ENCODE measurements at places on chromosomes 12 and 14.

GRCh38 chr12:116257215-116257614 lies 20.3 kb downstream of the MED13L start:
- no peak for DNase-seq

DNA sequence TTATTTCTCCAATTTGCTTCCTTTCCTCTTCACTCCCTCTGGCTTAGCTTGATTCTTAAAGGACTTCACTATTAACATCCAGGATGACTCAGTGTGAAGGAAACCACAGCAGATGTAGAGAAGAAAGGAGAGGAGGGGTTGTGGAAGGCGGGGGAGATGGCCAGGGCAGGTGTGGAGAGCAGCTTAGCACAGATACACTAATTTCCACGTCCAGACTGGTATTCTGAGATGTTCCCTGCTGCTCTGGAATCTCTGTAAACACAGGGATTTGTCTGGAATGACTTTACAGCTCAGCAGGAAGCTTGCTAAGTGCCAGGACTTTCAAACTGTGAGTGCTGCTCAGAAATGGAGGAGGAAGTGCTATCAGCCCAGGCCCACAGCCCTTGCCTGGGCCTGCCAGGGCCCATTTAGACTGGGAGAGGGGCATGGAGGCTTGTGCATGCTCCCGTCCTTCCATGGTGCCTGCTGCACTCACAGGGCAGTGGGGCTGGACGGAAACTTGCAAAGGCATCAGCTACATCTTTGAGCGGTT lies 202.5 kb upstream of the DDHD1 start:
- DNase-seq, result no peak

DNA sequence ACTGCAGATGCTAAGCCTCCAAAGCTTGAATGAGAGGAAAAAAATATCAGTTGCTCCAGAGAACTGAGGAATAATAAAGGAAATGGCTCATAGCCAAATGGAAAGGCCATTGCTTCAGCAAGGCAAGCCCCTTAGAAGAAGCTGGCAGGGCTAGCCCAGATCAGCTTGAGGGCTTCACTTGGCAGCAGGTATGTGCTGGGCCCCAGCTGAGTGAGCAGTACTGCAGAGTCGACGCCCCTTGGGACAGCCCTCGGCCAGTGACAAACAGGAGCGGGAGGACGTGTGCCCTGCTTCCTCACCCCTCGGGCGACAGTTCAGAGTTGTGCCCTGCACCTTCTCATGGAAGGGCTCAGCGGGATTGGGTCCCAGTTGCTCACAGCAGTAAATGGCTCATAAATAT lies 1031.2 kb upstream of the TMEM132C start:
- no peak for DNase-seq

GRCh38 chr12:6112004-6112403 lies 12.5 kb downstream of the VWF start:
- DNase-seq, result no peak

DNA sequence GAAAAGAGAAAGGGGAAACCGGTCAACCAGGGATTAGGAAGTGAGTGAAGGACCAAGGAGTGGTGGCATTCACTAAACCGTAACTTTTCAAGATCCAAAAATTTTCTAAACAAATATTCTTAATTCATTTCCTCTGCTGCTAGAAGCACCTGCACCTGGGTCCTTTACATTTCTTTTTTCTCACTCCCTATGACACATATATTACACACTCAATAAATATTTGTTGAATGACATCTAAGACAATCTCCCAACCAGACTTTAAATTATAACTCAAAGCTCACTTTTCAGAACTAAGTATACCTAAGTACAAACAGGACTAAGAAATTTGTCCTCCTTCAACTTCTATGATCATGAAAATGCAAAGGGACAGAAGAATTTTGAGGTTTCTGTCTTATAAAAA lies 11.1 kb downstream of the TTC5 start:
- DNase-seq, result no peak

DNA sequence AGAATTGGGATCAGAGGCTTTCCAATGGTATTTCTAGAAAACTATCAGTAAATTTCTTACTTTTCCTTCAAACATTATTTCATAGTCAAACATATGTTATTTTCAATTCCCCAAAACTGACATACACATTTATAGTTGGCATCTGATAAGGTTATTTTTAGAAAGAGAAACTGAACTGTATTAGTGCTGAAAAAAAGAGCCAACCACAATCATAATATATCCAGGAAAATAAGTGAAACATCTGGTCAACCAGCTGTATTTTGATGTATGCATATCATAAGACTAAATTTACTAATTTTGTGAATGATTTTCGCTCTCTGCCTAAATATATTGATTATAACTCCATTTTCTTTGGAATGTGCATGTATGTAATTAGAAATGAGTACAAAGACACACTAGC lies 554.2 kb downstream of the FLRT2 start:
- DNase-seq, result no peak

GRCh38 chr14:69696204-69696527 lies 70.8 kb upstream of the SRSF5 start:
- DNase-seq, result no peak

GRCh38 chr12:51911788-51912711 lies 4.7 kb downstream of the ACVRL1 start:
- DNase-seq, result no peak

GRCh38 chr12:114671066-114671442 lies 12.9 kb downstream of the TBX3 start:
- DNase-seq, result no peak

- no peak for DNase-seq
Measured at GRCh38 chr14:80587096-80587724, 354.3 kb downstream of the CEP128 start.

GRCh38 chr14:40398981-40399380 lies 966.7 kb upstream of the FBXO33 start:
- no peak for DNase-seq

- DNase-seq, result no peak
Measured at GRCh38 chr12:51306507-51306906, 17.5 kb downstream of the BIN2 start.

GRCh38 chr12:116474331-116474730 lies 84.8 kb upstream of the MAP1LC3B2 start:
- DNase-seq, result no peak

DNA sequence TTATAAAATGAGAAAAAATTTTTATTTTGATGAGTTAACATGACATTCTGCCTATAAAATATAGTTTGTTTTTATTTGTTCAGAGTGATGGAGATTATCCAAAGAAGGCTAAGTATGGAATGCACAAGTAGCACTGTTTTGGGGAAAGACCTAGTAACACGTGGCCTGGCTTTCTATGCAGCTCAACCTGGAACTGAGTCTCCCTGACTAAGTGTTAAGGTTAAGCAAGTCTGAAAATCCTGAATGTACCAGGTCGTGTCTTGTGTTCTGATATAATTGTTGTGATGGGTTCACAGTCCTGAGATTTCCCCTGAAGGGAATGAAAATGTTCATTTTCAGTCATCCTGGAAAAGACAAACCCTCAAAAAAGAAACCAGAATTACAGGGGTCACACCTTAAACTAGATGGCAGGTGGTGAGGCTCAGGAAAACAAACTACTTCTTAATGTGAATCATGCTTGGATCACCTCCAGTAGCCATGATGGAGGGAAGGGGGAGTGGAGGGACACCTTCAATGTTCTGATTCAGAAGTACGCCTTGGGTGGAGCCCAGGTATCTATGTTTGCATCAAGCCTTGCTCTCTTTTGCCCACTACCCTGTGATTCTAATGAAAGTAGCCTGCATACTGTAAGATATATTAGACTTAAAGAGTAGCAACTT lies 236.8 kb downstream of the ALX1 start:
- no peak for DNase-seq

DNA sequence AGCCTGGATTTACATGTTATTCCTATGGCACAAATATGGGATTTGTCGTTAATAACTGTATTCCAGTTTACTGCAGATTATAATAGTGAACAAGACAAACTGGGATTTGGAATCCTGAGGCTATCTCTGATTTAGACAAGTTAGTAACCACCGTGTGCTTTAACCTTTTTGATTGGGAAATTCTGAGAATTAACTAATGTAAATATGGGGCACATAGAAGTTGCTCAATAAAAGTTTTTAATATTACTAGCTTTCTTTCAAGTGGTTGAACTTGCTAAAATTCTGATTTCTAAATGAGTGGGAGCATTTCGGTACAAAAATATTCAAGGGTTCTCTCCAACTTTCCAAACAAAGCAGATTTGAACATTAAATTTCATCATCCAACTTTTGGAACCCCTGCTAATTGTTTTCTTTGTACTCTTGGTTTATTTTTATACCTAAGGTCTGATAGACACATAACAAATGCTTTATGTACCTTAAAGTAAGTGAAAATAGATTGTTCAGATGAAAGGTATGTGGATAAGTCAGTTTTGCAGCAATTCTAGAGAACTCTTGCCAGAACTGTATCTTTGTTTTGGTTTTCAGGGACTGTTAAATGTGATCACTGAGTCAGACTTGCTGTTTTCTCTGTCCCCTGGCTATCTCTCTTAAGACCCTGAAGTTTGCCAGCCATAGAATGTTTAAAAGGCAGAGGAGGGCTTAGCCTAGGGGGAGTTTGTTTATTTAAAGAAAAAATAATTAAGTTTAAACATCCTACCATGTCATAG lies 57.5 kb downstream of the FRS2 start:
- DNase-seq, result no peak

DNA sequence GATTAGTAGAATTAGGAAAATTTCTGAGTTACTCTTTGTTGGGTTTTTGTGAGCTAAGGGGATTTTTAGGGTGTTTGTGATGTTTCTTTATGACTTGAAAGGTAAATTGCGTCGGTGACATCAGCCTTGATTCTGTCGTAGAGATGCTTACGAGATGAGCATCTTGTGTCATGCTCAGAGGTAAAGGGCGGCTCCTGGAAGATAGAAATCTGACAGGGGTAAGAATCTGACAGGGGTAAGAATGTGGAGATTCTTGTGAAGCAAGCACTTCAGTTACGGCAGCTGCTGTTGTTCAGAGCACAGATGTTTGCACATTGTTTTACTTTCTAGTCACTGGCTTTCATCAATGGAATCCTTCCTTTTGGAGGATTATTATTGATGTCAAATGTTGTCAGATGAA lies 22.5 kb downstream of the EML1 start:
- DNase-seq, result no peak

- DNase-seq, result no peak
Measured at GRCh38 chr14:74267588-74267987, 28.3 kb downstream of the VSX2 start.

DNA sequence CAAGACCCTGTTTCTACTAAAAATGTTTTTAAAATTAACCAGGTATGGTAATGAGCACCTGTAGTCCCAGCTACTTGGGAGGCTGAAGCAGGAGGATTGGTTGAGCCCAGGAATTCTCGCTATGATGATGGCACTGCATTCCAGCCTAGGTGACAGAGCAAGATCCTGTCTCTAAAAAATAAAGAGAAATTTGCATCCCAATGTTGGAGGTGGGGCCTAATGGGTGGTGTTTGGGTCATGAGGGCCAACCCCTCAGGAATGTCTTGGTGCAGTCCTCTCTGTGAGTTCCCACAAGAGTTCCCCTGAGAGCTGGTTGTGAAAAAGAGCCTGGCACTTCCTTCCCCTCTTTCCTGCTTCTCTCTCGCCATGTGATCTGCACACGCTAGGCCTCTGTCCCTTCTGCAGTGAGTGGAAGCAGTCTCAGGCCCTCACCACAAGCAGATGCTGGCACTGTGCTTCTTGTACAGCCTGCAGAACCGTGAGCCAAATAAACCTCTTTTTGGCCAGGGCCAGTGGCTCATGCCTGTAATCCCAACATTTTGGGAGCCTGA lies 11.3 kb downstream of the ACOT6 start:
- no peak for DNase-seq

DNA sequence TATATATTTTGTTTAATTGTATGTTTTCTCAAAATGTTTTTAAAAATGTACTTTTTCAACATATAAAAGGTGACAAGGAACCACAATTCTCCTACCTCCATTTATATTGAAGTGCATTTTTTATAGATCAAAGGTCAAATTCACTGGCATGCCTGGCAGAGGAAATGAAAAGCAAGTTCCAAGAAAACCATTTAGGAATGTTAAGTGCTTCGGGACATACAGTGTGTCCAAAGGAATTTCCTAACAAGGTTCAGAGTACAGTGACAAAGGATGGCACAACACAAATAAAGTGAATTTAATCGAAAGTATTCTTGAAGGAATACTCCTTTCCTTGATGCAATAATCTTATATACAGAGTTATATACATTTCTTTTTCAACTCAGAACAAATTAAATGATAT lies 242.3 kb downstream of the CCER1 start:
- DNase-seq, result no peak

- DNase-seq, result no peak
Measured at GRCh38 chr12:132171293-132171967, 27.2 kb downstream of the NOC4L start.

DNA sequence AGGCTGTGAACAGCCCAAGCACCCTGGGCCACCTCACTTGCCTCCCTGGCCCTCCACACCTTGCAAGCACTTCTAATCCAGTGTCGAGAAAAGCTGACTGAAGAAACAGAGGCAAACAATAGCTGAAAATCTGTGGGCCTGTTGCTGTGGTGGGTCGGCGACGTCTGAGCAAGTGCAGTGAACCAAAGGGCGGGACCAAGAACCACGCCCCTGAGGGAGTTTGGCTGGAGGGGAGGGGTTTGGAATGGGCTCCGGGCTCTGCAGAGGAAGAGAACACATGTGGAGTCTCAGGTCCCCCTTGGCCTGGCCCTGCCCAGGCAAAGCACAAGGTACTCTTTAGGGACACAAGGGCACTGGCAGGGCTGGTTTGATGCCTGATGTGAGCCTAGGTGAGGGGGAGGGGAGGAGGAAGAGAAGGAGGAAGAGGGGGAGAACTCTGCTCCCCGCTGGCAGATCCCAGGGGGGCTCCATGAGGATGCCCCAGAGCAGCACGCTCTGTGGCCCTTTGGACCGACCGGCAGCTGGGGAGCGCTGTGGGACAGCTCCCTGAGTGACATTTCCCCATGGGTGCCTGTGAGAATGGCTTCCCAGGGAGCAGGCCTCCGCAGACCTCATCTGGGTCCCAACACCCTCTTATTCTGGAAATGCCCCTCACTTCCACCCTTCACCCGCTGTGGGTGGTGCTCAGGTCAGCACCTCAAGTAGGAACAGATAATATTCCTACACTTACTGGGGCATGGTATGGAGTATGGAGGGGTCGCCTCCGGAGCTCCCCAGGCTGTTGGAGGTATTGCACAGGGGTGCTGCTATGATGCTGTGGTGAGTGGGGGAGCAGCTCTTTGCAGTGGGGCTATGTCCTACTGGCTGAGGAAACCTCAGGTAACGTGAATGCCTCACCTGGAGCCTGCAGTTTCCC lies 85.5 kb downstream of the CPSF2 start:
- DNase-seq, result no peak

DNA sequence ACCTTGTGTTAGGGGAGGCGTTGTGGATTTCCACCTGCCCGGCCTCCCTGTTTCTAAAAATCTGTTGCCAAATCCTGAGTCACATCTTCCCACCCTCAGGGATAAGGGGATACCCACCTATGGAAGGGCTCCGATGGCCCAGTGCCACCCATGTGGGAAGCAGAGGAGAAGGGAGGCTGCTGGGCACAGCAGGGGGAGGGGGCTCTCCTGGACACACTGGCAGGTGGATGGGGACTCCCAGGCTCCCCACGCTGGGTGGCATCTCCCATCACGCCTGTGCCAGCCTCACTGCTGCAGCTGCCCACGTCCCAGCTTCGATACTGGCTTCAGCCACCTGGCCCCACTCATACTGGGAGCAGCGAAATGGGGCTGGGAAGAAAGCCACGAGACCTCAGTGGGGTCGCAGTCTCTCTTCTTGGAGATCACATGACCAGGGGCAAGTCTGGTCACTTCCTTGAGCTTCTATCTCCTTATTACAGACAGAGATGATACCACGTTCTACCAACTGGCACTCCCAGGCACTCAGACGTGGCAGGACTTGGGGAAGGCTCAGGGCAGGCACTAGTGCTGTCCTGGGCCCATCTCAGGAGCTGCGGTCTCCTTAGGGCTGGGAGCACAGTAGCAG lies 72.2 kb downstream of the PITPNM2 start:
- DNase-seq, result no peak

All from stimulated activated CD8-positive, alpha-beta memory T cell treated with anti-CD3 and anti-CD28 coated beads, Interleukin-15, amount 100 ng/mL, for 4 hours (primary cell).